ENCODE measurements at places on chromosomes 3 and 15.

- DNase-seq: no peak
These were observed 154.4 kb downstream of the OXSM start for GRCh38 chr3:25944329-25944728.

- no peak for DNase-seq
These were observed 86.4 kb downstream of the POLR2M start for GRCh38 chr15:57792724-57793449.

DNA sequence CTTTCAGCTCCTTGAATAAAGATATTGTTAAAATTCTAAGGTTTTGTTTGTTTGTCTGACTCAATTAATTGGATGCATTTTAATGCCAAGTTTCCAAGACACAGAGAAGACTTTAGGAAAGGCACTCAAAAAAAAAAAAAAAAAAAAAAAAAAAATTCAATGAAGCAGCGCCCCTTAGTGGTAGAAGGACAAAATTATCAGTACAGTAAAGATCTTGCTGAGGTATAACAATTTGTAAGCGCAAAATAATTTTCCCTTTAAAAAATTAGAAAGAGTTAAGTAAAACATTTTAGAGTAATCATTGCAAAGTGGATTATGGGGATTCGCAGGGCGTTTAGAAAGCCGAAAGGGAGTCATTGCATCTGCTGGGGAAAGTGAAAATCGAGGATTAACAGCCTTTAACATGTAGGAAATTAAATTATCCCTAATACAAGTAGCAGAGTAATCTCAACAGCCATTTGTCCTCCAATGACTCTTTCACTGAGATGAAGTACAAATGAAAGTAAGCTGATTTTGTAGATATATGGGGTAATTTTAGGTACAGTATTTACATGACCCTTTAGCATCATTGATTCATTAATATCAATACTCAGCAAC lies 5.8 kb upstream of the DIS3L start:
- no peak for DNase-seq

- no peak for DNase-seq
These were observed 954.6 kb downstream of the EPHA3 start for GRCh38 chr3:90062016-90062415.

DNA sequence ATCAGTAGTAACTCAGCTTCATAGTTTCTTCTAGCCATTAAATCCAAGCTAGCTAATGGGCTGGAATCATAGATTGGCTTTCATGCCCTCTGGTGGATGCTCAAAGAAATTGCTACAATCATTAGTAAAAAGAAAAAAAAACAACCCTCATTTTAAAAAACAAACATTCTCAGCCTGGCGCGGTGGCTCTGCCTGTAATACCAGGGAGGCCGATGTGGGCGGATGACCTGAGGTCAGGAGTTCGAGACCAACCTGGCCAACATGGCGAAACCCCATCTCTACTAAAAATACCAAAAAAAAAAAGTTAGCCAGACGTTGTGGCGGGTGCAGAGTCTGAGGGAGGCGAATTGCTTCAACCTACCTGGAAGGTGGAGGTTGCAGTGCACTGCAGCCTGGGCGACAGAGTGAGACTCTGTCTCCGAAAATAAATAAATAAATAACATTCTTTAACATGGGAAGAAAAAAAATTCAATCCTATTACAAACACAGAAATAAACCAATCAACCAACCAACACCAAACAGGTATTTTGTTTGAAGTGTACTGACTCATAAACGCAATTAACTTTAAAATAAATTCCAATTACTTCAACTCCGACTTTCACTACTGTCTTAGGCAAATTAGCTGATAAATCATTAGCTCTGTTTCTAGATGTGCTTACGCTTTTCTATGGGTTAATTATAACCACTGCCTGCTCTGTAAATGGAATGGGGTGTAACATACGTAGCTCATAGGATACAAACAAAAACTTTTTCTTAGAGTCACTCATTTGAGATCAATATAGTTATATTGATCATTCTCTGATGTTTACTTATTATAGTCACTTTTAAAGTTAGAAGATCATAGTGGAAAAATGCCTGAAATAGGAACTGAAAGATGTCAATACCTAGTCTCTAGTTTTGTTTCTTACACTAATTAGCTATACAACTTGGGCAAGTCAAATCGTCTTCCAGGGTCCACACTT lies 24.9 kb downstream of the TMEM207 start:
- peak; percentile 22 for DNase-seq
